ENCODE measurements at places on chromosomes 5 and 9. TPM values are rescaled to one million over a fixed set of nuclear protein-coding genes. Genes with fewer than 3 reads are reported as not detected.
A peak's percentile ranks its signal among the peaks of the same experiment; 100 is the strongest.

DNA sequence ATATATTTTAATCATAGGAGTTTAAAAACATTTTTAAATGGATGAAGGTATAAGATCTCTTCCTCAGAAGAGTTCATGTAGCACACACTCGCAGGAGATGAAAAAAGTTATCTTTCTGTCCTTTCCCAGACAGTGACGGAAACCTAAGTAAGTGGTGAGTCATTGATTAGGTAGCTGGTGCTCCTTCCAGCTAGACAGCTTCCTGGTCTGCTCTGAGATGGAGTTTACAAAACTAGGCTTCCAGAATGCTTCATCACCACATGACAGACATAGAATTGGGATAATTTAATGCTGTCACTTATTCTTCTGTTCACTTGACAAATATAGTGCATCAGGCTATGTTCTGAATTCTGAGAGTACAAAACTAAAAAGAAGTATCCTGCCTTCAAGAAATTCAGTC, 2393.0 kb upstream of the C9orf72 start:
- no peak overlapping the region for H3K27ac ChIP-seq
- H3K36me3 ChIP-seq, result no peaks in the 10 kb centered on the region
- DNase-seq, result no peak

DNA sequence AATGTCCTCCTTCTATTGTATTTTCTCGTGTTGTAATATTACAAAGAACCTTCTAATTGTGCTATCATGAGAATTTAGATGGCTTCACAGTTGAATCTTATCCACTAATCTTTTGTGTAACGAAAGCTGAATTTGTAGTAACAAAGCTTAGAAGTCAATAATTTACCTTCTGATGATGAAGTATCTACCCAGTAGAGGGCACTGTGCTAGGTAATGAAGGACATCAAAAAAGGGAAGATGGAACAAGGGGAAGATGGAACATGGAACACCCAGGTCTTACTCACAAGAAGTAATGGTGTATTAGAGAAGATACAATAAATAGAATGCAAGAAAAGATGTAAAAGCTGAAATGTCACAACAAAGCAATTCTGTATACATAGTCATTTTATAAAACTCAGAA, 131.0 kb upstream of the CCNG1 start:
- H3K4me1 ChIP-seq, result no peaks in the 10 kb centered on the region
- H3K27me3 ChIP-seq, result peaks cover 8% of the 10 kb centered on the region
- no peak overlapping the region for H3K27ac ChIP-seq
- no peak overlapping the region for H3K4me3 ChIP-seq
- no peaks in the 10 kb centered on the region for H3K36me3 ChIP-seq

DNA sequence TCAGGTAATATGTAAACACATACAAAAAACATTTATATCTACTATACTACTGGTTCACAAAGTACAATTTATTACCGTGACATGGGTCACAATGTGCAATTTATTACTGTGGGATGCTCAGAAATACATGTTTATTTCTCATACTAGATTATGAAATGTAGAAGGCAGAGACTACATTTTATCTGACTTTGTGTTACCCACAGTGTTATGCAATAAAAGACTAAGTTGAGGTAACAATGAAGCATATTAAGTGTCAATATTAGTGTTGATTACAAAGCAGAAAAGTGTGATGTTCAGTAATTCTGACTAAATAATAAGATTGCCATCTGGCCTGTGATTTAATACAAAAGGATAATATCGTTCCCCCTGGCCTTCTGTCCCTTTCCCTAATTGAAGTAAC, 42.4 kb downstream of the CPLANE1 start:
- DNase-seq, result no peak
- no peaks in the 10 kb centered on the region for H3K4me1 ChIP-seq
- peaks cover 4% of the 10 kb centered on the region for H3K36me3 ChIP-seq
- H3K27me3 ChIP-seq, result no peaks in the 10 kb centered on the region
- H3K27ac ChIP-seq, result no peak overlapping the region

DNA sequence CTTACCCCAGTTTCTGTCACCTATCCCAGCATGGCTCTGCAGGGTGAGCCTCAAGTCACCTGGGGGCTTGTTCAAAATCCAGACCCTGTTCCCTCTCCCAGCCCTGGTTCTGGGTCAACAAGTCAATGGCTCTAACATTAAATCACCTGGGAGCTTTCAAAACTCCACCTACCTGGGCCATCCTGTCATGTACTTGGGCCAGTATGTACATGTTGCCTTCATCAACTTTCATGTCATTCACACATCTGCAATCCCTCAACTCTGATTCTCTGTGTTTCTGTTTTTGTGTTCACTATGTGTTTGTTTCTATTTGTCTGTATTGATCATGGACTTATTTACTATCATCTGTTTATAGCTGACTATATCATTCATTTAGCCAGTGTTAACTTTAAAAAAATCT, 2.1 kb upstream of the SH3GLB2 start:
- H3K36me3 ChIP-seq, result no peaks in the 10 kb centered on the region
- H3K27ac ChIP-seq, result peak overlapping the region; percentile 36
- no peak overlapping the region for H3K4me3 ChIP-seq
- peaks cover 13% of the 10 kb centered on the region for H3K4me1 ChIP-seq
- DNase-seq, result no peak

CSF2 gene
- total RNA-seq, result 0.30 TPM

All from activated naive CD4-positive, alpha-beta T cell treated with anti-CD3 and anti-CD28 coated beads for 36 hours (primary cell).